ENCODE measurements at places on chromosomes 1 and 21.

DNA sequence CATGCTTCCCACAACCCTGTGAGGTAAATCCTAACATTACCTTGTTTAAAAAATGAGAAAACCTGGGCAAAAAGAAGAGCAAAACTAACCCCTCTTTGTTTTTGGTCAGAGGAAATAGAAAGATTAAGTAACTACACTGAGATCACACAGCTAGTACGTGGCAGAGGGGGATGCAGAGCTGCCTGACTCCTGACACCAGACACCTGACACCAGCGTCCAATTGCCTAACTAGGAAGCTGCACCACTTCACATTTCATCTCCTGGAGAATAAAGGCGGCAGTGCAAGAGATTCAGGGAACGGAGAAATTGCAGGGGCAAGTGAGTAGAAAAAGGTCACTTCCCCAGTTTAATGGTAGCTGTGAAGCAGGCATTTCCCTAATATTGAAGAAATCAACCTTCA lies 229.3 kb upstream of the PTBP2 start:
- no peak for DNase-seq

DNA sequence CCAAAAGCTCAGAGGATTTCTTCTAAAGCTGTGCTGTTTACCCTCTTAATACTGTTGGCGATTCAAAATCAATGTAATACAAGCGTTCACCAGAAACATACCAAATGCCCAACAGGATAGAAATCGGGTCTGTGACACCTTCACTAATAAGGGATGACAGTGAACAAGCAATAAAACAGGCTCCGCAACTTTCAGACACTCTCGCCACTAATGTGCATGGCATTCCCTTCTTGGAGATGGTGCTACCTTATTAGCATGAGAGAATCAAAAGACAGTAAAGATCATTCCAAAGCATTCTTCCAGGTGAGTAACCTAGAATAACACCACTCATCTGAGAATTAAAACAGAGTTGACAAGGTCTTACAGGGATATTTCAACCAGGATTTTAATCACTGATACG lies 367.1 kb downstream of the TTLL7 start:
- DNase-seq: no peak

DNA sequence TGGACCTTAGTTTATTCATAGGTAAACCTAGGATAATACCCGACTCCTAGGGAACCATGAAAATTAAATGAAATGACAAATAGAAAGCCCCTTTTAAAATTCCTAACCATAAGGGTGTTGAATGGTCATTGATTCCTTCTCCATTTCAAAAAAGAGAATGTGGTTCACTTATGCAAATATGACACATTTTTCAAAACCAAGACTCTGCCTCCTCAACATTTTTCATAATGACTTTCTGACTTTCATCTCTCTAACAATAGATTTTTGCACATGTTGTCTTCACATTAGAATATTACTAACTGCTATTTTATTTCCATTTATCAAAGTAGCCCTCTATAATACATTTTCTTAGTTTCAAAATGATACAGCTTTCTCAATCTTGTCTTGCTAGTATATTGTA lies 169.1 kb downstream of the NTNG1 start:
- DNase-seq: no peak

GRCh38 chr1:242738702-242739645 lies 214.5 kb upstream of the PLD5 start:
- DNase-seq: no peak

DNA sequence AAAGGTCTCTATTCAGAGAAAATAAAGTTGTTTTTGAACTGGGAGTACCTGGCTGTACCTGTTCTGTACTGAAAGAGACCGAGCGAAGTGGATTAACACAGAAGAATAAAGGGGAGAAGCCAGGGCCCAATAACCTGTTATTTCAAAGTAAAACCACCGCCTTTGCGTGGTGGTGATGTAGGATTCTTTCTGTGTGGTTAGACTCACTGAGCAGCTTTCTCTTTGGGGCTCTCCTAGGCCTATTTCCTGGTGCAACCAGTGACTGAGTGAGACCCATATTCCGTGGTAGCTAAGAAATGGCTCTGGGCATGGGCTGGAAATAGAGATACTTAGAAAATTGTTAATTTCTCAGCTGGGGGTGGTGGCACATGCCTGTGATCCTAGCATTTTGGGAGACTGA lies 99.9 kb downstream of the XCL2 start:
- no peak for DNase-seq

GRCh38 chr1:231217056-231217455 lies 24.0 kb upstream of the GNPAT start:
- no peak for DNase-seq

- peak; percentile 40 for DNase-seq
Measured at GRCh38 chr1:182249201-182249676, 142.4 kb downstream of the GLUL start.

Measured in stimulated activated CD4-positive, alpha-beta T cell treated with anti-CD3 and anti-CD28 coated beads, Interleukin-4, amount 100 ng/mL, for 24 hours (primary cell).